NCI-H1417 treated with DMSO at 0.1 percent for 48 hours (cell line): ENCODE measurements at places on chromosomes 7 and 10.

DNA sequence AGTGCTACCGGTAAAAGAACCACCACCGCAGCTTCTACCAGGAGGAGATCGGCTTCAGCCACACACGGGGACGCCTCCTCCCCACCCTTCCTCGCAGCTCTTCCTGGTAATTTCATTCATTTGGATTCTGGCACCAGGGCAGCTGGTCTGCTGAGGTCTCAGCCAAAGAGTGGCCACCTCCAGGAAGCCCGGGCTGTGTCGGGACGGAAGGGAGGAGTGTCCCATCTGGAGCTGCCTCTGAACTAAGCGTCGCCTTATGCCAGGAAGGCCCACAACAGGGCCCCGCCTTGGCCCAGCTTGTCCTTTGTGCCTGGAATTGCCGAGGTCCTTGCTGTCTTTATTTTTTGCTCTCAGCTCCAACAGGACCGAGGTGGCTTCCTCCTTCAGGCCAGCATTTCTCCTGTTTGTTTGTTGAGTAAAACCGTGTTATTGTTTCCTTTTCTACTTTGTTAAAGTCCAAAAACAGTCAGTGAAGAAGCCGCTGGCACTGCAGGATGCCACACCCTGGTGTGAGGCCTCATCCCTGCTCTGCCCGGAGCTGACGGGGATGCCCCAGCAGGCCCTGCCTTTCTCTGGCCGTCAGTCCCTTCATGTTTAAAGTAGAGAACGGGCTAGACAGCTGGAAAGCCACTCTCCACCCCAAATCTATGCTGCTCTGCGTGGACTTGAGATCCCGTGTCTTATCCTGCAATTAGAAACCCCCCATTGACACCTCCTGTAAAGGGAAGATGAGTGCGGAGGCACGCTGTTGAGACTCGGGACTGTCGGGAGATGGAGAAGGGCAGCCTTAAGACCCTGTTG, 24.5 kb upstream of the TTYH3 start:
- no peak for DNase-seq

- DNase-seq, result no peak
Measured at GRCh38 chr7:142568435-142569097, 180.7 kb upstream of the PRSS1 start.

- no peak for DNase-seq
Measured at GRCh38 chr10:7485799-7486198, 75.0 kb upstream of the SFMBT2 start.

- no peak for DNase-seq
Measured at GRCh38 chr10:71995887-71996575, 31.8 kb downstream of the CHST3 start.

GRCh38 chr10:88791924-88792323, 10.6 kb upstream of the LIPM start:
- DNase-seq, result no peak

GRCh38 chr7:108167460-108167859, 37.3 kb upstream of the LAMB4 start:
- DNase-seq, result no peak

GRCh38 chr10:3773460-3774017, 11.5 kb downstream of the KLF6 start:
- no peak for DNase-seq

- DNase-seq, result no peak
Measured at GRCh38 chr10:102229810-102230263, 3.7 kb downstream of the ELOVL3 start.

- DNase-seq, result no peak
Measured at GRCh38 chr7:108226816-108227299, 96.7 kb upstream of the LAMB4 start.

GRCh38 chr7:156095908-156096539, 283.8 kb upstream of the SHH start:
- no peak for DNase-seq

DNA sequence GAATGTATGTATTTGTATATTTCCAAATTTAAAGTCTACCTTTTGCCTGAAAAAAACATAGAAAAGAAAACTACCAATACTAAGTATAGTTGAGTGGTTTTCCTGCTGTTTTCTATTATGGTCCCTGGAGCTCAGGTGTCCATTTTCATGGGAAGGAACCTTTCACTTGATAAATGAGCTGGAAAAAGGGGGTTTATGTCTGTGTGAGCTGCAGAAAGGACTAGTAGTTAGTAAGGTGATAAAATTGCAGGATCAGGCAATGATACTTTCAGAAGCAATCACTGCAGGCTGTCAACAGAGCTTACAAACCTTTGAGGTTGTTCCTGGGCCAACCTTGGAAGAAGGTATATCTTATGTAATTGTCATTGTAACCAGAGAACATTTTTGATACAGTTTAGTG, 48.0 kb downstream of the ST7 start:
- DNase-seq, result no peak

DNA sequence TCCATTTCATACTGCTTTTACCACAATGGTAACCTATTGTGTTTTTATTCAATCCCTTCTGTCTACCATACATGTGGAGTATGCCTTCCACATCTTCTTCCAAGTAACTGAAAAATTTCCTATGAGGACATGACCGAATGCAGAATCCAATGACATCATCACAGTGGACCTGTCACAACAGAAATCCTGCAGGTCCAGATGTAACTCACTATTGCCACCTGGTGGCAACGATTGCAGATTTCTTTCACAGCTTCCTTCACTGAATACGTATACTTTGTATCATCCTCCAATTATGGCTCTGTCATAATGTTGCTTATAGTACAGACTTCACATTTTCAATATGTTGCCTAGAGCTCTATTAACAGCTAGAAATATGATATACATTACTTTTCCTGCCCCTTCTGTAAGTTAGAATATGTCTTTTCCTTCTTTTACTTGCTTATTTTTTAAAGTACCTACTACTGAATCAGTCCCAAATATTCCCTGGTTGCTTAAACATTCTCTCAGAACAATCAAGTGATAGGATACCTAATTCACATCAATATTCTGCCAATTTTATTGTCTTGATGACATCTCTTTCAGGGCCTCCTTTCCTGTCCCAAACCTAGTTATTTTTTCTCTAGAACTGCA, 45.4 kb downstream of the SLC13A1 start:
- DNase-seq, result peak; percentile 52

GRCh38 chr7:37665352-37666022, 18.1 kb upstream of the GPR141 start:
- DNase-seq, result no peak

GRCh38 chr10:91924212-91925021, 847 bp downstream of the BTAF1 start:
- DNase-seq, result no peak
